PC-3 (cell line): ENCODE measurements at places on chromosomes 4 and X.

DNA sequence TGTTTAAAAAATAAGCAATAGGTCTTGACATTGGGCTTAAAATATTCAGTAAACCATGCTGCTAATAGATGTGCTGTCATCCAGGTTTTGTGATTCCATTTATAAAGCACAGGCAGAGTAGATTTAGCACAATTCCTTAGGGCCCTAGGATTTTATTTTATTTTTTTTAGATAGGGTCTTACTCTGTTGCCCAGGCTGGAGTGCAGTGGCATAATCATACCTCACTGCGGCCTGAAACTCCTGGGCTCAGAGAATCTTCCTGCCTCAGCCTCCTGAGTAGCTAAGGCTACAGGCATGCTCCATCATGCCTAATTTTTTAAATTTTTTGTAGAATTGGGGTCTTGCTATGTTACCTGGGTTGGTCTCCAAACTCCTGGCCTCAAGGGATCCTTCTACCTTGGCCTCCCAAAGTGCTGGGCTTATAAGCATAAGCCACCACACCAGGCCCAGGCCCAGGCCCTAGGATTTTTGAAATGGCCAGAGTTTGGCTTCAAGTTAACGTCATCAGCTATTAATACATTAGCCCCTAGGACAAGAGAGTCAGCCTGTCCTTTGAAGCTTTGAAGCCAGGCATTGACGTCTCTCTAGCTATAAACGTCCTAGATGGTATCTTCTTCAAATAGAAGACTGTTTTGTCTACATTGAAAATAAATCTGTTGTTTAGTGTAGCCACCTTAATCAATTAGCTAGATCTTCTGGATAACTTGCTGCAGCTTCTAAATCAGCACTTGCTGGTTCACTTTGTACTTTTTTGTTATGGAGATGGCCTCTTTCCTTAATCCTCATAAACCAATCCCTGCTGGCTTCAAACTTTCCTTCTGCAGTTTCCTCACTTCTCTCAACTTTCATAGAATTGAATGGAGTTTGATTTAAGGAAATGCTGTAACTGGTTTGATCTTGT, 35.8 kb downstream of the EIF2S3 start:
- DNase-seq: no peak

- peak; percentile 75 for DNase-seq
Observed at GRCh38 chr4:188023682-188024081, 28.1 kb downstream of the ZFP42 start.

DNA sequence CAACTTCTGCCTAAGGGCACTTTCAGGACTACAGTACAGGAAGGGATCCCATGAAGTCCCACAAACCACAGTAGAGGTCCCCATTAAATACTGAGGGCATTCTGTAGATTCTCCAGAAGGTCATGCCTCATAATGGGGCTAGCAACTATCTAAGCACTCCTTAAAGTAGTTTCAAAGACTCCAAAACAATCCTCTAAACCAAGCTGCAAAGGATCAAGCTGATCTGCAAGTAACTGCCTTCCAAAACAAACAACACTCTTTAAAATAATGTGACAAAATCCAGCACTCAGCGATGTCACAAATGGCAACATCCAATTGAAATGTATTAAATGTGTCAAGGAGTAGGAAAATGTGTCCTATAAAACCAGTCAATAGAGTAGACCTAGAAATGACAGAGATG, 118.7 kb downstream of the FRYL start:
- no peak for DNase-seq

- no peak for DNase-seq
Observed at GRCh38 chr4:57182132-57182874, 72.1 kb upstream of the IGFBP7 start.

GRCh38 chrX:69060631-69061408, 104.4 kb downstream of the PJA1 start:
- DNase-seq: peak; percentile 61

DNA sequence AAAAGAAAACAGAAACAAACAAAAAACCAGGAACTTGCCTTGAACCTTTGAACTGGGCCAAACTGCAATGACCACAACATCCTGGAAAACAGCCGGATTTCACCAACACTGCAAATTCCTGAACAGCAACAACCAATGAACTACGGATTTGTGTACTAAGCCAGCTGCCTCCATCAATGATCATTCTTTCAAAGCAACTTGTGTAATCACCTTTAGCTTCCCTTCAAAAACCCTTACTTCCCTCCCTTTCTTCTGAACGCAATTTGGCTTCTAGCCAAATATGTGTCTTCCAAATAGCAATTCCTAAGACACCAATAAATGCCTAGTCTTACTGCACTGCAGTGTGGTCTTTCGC, 98.5 kb upstream of the FAM47C start:
- DNase-seq: no peak

DNA sequence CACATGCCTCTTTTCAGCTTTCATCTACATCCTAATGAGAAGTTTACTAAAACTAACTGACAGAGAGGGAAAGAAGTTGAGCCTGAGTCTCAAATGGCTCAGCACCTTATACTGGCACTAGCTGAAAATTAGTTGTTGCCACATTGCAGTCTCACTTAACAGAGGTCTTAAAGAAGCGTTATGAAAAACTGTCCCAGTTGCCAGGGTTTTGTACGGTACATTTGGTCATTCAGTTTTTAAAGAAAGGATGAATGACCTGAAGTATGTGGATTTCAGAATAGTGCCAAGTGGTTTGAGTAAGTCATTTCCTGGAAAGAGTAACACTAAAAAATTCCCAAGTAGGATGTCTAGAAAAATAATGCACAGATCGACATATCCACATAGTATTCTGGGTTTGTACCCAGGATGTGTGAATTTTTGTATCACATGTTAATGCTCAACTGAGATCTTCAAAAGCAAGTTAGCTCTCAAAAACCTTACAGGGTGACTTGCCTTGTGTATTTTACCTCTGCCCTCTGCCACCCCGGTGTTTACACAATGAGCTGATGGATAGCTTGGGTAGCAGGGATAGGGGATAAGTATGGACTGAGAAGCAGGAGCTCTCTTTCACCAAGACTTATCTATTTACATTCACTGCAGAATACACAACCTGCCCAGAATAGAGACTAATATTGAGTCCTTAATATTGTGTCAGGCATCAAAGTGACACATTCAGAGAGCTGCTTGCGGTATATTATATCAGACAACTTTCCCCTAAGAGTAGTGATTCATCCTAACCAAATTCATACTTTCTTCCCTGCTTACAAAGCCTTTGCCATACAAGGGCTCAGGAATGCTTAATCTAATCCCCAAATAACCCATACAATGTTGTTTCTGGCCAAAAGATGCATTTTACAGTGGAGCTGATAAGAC, 1075.7 kb upstream of the PABPC4L start:
- peak; percentile 21 for DNase-seq

DNA sequence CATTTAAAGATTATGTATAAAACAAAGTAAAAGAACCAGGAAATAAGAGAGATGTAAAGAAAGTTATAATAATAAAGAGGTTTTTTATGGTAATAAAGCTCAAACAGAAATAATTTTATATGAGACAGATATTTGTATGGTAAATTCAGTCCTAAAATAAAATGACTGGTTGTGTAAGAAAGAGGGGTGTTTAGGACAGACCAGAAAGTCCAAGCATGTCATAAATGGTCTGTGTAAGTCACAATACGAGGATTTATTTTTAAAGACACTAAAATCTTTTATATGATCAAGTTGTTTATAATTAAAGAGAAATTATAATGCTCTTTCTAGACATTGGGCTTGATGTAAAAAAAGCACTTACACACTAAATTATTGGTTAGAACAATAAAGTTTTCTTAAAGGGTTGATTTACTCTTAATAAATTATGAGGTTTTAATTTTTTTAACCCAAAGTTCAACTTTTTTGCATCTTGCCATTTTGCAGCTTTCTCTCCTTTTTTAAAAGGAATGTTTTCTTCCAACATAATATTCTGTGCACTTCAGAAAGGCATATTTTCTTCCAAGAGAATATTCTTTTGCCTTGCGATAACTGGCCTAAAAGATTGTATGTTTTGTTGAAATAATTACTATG, 61.9 kb upstream of the TCEAL2 start:
- DNase-seq: no peak

GRCh38 chrX:46165411-46165810, 379.8 kb downstream of the ZNF674 start:
- peak; percentile 36 for DNase-seq

GRCh38 chrX:79117078-79117477, 27.4 kb upstream of the GPR174 start:
- DNase-seq: no peak

DNA sequence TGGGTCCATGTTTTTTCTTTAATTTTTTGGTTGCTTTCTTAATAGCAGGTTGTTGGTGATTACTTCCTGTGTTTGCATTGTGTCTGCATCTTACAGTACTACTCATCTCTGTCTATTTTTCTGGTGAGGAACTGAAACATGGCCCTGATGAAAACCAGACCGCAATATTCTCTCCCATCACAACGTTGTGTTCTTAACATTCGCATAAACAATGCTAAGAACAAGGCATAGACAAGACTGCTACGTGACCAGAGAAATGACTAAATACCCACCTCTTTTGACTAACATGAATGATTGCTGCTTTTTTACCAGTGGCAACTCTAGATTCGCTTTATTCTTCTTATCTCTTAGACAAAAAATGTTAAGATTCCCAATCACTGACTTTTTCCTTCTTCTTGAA, 179.1 kb downstream of the GC start:
- no peak for DNase-seq

DNA sequence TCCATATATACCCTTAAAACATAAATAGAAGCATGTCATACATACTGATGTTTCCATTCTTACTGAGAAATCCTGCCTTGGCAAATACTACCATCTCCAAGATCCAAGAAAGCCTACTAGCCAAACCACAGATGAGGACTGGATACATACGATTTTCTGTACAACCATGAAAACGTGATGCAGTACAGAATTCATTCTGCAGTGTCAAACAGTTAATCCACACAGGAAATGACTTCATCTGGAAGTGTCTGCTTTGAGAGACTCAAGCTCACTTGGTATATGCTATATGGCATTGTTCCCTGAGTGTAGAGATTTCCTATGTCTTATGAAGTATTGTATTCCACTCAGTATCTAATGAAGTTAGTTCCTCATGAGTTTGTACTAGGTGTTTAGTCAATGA, 94.3 kb downstream of the CT47B1 start:
- no peak for DNase-seq

DNA sequence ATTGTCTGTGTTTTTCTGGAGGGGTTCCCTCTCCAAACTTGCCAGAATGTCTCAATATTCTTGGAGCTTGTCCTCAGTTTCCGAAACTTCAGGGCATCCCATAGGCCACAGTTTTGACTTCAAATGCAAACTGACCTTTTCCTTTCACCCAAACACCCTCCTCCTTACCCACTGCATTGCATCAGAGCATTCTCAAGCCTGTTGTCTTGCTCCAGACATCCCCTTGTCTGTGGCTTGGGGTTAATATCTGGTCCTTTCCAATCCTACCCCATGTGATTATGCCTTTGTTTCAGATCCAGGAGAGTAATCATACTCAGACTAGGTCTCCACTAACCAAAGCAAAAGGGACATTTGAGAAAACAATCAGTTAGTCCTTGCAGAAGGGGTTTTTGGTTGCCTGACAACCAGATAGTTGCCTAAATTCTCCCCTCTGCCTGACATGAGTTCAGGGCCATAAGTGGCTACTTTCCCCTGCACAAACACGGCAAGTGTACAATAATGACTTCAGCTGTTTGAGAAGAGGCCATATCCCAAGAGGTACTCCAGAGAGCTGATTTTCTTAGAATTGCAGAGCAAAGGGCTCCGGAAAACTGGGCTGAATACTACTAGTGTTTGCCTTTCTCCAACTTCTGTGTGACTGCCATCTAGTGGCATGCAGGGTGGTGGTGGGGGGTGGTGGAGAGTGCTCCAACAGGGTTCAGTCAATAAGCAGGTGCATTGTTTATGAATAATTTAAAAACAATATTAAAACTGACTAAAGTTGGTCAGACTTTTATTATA, 130.2 kb downstream of the CHRDL1 start:
- DNase-seq: peak; percentile 48

DNA sequence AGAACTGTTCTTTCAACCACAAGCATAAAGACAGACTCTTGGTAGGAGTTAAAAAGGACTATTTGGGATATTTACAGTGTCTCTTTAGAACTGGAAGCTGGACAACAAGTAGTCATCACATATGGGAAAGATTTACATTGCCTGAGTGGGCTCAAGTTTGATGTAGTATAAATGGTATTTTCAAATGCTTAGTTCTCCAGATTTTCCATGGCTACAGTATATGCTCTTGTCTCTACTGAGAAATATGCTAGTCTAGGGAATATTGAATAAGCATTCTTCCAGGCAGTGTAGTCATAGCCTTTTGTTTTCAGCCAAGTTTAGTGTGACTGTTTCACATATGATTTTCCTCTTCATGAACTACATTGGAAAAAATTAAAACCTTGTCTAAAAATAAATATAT, 315.6 kb downstream of the ARHGAP24 start:
- DNase-seq: no peak

DNA sequence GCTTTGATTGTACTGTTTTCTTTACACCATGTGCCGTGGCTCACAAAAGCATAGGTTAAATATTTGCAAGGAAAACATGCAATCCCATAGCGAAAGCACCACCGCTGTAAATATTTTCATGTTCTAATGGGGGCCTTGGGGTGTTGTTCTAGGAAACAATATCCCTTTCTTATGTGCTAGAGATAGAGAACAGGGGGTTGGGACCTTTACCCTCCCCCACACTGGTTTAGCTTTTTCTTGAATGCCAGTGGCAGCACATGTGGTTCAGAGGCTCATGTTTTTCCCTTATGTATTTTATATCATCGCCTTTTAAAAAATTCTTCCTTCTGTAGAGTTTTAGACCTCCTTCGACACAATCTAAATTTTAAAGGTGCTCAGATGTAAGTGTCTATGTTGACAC, 422.6 kb upstream of the TENM3 start:
- DNase-seq: no peak

- DNase-seq: peak; percentile 85
Observed at GRCh38 chr4:1683736-1684505, at the start of gene FAM53A. Gene FAM53A (minus strand): TSS chr4:1684313. CDS start chr4:1668741, 15,572 bp downstream.

DNA sequence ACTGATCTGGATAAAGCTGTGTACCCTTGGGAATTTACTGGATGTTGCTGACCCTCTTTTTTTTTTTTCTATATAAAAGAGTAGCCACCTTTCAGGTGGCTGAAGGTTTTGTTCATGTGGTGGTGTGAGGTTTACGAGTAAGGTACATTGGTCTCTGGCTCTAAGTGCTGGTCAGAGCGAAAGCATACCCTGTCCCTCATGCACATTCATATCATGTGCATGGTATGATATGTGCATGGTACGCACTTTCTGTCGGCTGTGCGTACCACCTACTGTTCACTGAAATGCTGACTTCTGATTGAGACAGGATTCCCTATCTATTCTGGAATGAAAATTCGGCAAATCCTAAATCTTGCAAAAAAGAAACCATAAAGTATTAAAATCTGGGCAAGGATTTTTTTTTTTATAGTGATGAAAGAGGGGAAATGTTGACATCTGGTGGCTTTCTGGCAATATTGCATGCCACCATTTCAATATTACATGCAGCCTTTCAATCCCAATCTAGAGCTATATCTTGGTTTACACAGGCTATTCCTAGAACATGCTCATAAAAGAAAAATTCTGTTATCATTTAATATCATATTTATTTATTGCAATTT, 32.8 kb downstream of the FAM149A start:
- peak; percentile 45 for DNase-seq

GRCh38 chr4:173119818-173120217, 48.8 kb upstream of the GALNT7 start:
- DNase-seq: peak; percentile 28
